ENCODE measurements at places on chromosomes 16 and 17.

- DNase-seq = no peak
- H3K27me3 ChIP-seq = no peaks in the 10 kb centered on the region
Measured at GRCh38 chr17:55433629-55434422, 12.2 kb upstream of the MMD start.

DNA sequence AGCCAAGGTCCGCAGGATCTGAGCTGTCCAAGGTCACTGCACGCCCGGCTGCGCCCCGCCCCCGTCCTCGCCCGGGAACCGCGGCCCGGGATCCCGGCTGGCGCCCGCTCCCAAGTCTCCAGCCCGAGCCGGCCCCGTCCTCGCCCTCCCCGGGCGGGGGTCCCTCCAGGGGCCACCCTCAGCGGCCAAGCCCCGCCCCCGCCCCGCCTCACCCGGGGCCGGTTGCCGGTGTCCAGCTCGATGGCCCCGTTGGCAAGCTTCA lies 216 bp downstream of the VPS9D1 start:
- no peak for DNase-seq
- H3K27me3 ChIP-seq = peaks cover 10% of the 10 kb centered on the region
- H3K4me3 ChIP-seq = peak overlapping the region; percentile 71

- H3K36me3 ChIP-seq = peaks cover 67% of the 10 kb centered on the region
- H3K4me3 ChIP-seq = no peak overlapping the region
- H3K27me3 ChIP-seq = no peaks in the 10 kb centered on the region
Measured at GRCh38 chr17:76054112-76054476, 18.2 kb downstream of the SRP68 start.

DNA sequence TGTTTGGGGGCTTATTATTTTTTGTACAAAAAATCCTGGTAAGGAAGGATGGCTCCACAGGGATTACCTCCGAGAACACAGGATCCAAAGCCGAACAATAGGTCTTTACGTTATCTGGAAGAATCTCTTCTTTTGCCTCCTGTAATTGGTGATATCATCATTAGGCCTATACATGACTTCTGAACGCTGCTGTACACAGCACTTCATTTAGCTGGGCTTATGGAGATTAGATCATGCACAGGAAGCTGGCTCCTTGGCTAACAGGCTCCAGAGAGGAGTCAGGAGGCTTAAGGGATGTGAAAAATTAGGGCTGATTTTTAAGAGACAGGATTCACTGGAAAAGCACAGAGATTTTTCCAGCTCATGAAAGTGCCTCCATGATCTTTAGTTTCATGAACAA lies 54.7 kb downstream of the TANGO6 start:
- no peak overlapping the region for H3K27ac ChIP-seq
- H3K4me1 ChIP-seq = no peaks in the 10 kb centered on the region
- no peaks in the 10 kb centered on the region for H3K36me3 ChIP-seq
- no peak for DNase-seq
- H3K4me3 ChIP-seq = no peak overlapping the region
- no peaks in the 10 kb centered on the region for H3K27me3 ChIP-seq

DNA sequence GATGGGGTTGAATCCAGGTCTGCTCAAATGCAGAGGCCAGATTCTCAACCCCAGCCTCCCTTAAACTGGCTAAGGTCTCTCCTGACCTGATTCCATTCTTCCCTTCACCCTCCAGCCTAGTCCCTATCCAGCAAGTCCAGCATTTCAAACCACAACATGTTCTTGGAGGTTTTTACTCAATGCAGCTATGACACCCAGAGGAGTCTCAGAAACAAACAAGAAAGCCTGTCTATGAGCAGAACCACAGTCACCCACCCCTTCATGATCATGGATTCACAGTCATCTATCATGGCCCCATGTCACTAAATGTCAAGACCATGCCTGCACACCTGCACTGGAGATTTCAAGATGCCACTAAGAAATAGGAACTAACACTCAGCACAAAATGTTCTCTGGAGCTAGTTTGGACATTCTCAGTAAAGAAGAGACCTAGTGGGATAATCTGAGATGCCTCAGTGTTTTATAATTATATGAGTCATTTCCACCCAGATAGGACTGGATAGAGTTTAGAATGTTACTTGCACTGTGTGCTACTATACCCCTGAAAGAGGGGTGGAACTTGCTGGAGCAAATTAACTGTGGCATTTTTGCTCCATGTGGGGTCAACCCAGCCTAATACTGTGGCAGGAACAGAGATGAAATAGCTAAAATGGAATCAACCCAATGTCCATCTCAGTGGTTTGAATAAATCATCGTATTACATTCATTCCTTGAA lies 9.5 kb upstream of the METTL22 start:
- no peaks in the 10 kb centered on the region for H3K4me1 ChIP-seq
- no peak for DNase-seq
- no peaks in the 10 kb centered on the region for H3K36me3 ChIP-seq
- H3K27me3 ChIP-seq = no peaks in the 10 kb centered on the region

DNA sequence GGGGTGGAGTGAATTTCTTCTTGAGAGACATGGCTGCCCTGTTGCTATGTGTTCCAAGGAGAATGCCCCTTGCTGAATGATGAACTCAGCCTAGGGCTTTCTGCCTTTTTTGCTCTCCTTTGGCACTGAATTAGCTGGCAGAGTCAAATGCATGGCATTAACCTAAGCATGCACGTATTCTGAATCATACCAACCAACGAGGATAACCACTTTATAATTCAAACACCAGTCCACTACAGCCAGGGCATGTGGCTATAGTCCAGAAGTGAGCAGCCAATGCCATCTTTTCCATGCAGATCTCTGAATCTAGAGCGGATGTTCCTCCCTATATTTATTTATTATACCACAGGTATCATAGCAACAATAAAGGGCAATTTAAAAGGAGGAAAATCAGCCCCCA lies 15.7 kb downstream of the TMIGD1 start:
- no peak overlapping the region for H3K4me3 ChIP-seq
- no peak overlapping the region for H3K27ac ChIP-seq
- no peak for DNase-seq
- H3K36me3 ChIP-seq = no peaks in the 10 kb centered on the region
- H3K4me1 ChIP-seq = no peaks in the 10 kb centered on the region

DNA sequence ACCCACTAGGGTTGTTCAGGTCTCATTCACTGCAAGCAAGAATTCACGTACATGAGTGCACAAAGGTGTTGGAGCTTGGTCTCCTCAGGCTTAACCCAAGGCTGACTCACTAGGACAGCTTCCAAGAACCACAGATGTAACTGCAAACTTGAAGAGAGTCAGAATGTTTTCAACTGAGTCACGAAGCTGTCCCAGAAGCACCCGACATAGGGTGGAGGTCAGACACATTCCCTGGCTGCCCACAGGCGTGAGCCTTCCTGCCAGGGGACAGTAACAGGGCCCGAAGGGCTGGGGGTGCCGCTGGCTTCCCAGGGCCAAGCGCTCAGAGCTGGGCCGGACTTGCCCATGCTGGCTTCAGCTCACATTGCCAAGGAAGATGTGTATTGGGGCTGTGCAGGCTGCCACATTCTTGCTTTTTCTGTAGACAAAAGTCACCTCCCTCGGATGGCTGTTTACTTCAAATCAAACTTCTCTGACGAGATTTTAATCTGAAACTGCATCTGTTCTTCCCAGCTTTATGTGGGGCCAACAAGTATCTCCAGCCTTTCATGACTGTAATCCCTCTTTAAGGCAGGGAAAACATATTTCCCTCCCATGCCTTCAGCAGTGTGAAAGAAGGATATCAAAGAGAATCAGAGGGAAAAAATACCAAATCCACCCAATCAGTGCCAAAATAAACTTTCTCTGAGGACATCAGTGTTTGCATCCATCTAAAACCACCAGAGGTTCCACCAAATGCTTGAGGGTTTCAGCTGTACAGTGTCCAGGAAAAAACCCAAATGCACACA lies 14.3 kb downstream of the CMTM3 start:
- peaks cover 9% of the 10 kb centered on the region for H3K36me3 ChIP-seq
- H3K4me1 ChIP-seq = peaks cover 13% of the 10 kb centered on the region
- H3K27ac ChIP-seq = no peak overlapping the region
- DNase-seq = no peak
- H3K4me3 ChIP-seq = no peak overlapping the region
- no peaks in the 10 kb centered on the region for H3K27me3 ChIP-seq

DNA sequence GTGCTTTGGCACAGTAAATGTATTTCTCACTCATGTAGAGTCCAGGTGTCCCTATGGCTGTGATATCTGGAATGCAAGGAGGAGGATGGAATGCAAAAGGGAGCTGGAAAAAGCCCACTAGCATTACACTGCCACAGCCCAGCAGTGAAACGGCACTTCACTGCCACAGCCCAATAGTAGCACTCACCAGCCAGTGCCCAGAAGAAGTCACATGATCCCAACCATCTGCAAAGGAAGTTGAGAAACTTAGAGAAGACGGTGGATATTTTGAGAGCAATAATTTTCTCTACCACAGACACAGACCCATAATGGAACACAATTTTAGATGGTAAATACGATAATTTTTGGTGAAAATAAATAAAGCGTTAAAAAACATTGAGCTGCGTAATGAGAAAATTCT lies 51.8 kb downstream of the C16orf82 start:
- H3K36me3 ChIP-seq = no peaks in the 10 kb centered on the region
- H3K4me3 ChIP-seq = no peak overlapping the region
- no peaks in the 10 kb centered on the region for H3K4me1 ChIP-seq
- no peak overlapping the region for H3K27ac ChIP-seq
- DNase-seq = no peak

DNA sequence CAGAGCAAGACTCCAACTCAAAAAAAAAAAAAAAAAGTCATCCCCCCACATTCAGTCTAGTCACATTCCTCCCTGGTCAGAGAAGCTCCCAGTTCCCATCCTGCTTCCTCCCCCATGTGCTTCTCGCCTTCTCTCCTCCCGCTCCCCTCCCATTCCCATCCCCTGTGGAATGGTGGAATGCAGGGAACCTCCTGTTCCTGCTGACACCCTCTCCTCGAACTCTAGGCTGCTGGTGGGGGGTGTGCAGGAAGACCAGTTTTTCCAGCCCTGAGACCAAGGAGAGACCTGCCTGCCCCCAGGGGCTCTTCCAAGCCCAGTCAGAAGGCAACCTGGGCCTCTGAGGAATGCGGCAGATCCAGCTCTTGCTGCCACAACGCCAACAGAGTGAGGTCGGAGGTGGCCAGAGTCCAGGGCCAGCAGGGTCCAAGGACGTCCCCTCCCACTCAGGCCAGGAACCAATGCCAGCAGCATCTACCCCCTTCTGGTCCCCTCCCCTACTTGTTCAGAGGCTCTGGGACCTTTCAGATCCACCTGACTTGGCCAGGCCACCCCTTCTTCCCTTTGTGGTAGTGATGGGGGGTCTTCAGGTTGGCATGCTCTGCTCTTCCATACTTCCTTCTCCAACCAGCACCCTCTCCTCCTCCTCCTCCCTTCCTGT lies 39.3 kb upstream of the TAC4 start:
- H3K27me3 ChIP-seq = peaks cover 90% of the 10 kb centered on the region
- H3K4me1 ChIP-seq = no peaks in the 10 kb centered on the region
- DNase-seq = no peak

DNA sequence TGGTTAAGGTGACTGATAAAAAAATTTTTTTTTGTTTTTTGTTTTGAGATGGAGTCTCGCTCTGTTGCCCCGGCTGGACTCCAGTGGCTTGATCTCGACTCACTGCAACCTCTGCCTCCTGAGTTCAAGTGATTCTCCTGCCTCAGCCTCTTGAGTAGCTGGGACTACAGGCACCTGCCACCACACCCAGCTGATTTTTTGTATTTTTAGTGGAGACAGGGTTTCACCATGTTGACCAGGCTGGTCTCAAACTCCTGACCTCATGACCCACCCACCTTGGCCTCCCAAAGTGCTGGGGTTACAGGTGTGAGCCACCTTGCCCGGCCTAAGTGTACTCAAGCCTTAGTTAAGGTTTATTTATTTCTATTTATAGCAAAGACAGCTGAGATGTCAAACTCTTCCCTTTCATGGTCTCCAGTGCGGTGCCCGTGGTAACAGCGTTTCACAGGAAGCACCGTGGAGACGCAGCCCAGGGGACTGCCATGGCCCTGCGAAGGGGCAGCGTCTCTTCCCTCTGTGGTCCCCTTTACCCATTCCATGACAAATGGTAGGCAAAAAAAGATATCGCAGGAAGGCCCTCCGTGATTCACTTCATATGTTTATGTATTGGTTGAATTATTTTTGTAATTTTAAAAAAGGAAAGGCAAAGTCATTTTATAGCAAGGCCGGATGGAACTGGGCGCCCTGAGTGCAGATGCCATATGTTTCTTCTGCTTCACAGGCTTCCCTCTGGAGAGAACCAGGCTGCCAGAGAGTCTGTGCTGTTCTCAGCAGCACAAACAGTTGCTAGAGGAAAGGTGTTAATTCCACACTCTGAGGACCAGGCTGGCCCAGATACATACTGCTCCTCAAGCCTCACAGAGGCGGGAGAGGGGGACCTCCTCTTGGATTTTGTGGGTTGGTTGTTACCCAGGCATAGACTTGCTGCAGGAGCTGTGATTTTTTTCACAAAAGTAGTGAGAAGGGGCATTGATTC lies 29.2 kb downstream of the DDX19A start:
- H3K4me1 ChIP-seq = peaks cover 16% of the 10 kb centered on the region
- no peak overlapping the region for H3K27ac ChIP-seq
- no peak for DNase-seq
- peaks cover 59% of the 10 kb centered on the region for H3K36me3 ChIP-seq
- no peaks in the 10 kb centered on the region for H3K27me3 ChIP-seq
- H3K4me3 ChIP-seq = no peak overlapping the region

GRCh38 chr17:49730785-49731434 lies 23.1 kb upstream of the SLC35B1 start:
- DNase-seq = no peak
- no peak overlapping the region for H3K27ac ChIP-seq
- H3K36me3 ChIP-seq = peaks cover 30% of the 10 kb centered on the region
- H3K4me3 ChIP-seq = no peak overlapping the region
- H3K27me3 ChIP-seq = no peaks in the 10 kb centered on the region
- peaks cover 10% of the 10 kb centered on the region for H3K4me1 ChIP-seq

DNA sequence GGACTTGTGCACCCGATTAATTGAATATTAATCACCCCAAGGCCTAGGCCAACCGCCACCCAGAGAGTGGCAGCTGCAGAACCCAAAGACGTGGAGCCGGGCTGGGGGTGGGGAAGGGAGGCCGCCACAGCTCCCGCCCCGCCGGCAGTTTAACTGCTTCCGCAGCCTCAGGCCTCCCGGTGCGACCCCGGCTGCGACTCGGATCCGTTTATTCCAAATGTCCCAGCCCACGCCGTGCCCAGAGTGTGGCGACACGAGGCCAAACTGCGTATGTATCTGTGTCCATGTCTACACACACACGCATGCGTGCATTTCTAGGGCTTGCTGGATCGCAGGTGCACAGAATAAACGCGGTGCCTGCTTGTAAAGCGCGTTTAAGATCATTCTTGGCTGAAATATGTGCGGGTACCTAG lies 802 bp upstream of the TOB1 start:
- no peaks in the 10 kb centered on the region for H3K27me3 ChIP-seq
- peak overlapping the region; percentile 96 for H3K4me3 ChIP-seq
- peak overlapping the region; percentile 100 for H3K27ac ChIP-seq
- DNase-seq = no peak
- H3K4me1 ChIP-seq = peaks cover 21% of the 10 kb centered on the region
